IPS DF 6.9 (cell line): ENCODE measurements at places on chromosomes 1 and 21.
A peak's percentile ranks its signal among the peaks of the same experiment; 100 is the strongest.

DNA sequence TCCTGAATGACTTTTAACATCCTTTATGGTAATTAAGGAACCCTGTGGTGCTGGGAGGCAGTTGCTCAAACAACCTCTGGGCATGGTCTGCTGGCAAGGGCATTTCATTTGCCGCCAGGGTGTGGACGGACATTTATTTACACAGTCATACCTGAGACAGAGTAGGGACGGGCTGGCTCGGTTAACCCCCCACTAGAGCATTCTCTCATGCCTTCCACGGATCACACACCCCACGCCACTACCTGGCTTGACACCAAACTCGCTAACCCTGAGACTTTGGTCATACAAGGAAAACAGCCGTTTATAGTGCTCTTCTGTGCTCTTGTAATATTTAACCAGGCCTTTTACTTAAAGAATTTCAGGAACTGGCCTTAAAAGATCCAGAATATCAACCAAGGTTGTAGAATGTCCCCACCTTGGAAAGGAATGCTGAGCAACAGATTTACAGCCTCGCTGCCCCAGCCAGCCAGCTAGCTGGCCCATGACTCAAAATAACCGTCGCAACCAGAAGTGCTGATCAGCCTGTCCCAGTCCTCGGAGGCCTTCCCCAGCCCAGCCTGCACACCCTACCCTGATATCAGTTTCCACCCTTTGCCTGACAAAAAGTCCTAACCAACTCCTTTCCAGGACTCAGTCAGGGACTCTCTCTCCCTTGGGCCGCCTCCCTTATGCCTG lies 6.5 kb upstream of the PDXK start:
- no peak for DNase-seq

GRCh38 chr1:148161053-148161901 lies 9.2 kb upstream of the NBPF11 start:
- DNase-seq: no peak

- DNase-seq: no peak
These were observed 445.7 kb downstream of the AMY1C start for GRCh38 chr1:104195395-104195794.

GRCh38 chr21:25561668-25562641 lies 45.3 kb downstream of the MRPL39 start:
- DNase-seq: peak; percentile 11

DNA sequence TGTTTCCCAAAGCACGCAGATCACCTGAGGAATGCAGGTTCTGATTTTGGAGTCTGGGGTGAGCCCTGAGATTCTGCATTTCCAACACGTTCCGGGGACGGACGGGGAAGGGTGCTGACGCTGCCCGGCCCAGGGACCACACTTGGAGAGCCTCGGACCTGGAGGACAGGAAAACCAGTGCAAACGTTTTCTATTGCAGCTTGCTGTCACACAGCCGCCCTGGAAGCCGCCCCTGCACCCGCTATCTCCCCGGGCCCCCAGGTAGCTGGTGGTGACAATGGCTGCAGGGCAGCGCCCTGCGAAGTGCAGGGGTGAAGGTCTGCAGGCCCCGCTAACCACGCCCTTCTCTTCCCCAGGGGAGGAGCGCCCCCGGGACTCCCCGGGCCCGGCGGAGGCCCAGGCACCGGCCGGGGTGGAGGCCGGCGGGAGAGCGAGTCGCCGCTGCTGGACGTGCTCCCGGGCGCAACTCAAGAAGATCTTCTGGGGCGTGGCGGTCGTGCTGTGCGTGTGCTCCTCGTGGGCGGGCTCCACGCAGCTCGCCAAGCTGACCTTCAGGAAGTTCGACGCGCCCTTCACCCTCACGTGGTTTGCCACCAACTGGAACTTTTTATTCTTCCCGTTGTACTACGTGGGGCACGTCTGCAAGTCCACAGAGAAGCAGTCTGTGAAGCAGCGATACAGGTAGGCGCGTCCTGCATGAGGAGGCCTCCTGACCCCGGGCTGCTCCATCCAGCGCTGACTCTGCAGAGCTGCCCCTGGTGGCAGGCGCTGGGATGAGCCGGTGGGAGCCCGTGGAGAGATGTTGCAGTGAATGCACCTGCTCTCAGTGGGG lies 142.0 kb upstream of the COA6 start:
- DNase-seq: no peak

- no peak for DNase-seq
These were observed 9.7 kb downstream of the ADARB1 start for GRCh38 chr21:45084121-45084520.

- no peak for DNase-seq
These were observed 37.5 kb downstream of the SPTA1 start for GRCh38 chr1:158649052-158649451.

DNA sequence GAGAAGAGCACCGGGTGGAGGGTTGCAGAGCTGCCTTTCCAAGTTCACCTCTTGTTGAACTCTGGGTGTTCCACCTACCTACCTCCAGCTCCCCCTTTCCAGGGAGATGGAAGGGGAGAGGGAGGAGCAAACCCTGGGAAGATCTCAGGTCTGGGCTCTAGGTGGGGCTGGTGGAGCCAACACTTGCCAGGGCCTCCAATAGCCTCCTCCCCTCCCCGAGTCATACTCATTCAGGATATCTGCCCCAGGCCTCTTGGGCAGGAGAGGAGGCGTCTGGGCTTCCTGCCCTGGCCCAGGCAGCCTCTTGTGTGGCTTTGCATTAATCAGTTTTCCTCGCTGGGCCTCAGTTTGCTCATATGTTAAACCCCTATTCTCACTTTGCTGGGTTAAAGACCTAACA lies 13.4 kb downstream of the RAP1GAP start:
- peak; percentile 64 for DNase-seq

DNA sequence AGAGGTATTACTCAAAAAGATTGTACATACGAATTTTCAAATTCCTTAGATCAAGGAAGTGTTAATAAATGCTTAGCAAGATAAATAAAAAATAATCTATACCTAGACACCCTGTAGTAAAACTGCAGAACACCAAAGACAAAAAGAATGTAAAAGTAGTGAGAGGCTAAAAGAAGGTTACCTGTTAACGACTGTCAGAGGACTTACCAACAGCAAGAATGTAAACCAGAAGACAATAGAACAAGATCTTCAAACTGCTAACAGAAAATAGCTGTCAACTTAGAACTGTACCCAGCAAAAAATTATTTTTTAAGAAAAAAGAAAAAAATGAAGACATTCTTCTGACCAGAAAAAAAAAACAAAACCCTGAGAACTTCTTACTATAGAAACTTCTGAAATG lies 51.2 kb downstream of the CD2 start:
- DNase-seq: no peak

DNA sequence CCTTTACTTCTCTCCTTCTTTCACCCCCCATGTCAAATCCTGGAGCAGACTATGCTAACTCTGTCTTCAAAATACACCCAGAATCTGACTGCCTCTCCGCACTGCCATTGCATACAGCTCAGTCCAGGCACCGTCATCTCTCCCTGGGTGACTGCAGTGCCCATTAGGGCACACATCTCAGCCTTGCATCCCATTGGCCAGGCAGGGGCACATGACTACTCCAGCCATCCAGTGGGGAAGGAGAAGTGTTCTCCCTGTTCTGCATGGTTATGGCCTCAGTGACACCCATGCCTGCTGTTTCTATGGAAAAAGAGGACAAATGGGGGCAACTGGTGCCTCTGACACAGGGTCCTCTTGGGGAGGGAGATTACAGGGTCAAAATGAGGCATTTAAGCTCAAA lies 270.5 kb downstream of the MATN1 start:
- no peak for DNase-seq

GRCh38 chr1:38085666-38086330 lies 39.2 kb upstream of the POU3F1 start:
- DNase-seq: no peak

- DNase-seq: no peak
These were observed 17.8 kb downstream of the VPS26C start for GRCh38 chr21:37249112-37249904.

DNA sequence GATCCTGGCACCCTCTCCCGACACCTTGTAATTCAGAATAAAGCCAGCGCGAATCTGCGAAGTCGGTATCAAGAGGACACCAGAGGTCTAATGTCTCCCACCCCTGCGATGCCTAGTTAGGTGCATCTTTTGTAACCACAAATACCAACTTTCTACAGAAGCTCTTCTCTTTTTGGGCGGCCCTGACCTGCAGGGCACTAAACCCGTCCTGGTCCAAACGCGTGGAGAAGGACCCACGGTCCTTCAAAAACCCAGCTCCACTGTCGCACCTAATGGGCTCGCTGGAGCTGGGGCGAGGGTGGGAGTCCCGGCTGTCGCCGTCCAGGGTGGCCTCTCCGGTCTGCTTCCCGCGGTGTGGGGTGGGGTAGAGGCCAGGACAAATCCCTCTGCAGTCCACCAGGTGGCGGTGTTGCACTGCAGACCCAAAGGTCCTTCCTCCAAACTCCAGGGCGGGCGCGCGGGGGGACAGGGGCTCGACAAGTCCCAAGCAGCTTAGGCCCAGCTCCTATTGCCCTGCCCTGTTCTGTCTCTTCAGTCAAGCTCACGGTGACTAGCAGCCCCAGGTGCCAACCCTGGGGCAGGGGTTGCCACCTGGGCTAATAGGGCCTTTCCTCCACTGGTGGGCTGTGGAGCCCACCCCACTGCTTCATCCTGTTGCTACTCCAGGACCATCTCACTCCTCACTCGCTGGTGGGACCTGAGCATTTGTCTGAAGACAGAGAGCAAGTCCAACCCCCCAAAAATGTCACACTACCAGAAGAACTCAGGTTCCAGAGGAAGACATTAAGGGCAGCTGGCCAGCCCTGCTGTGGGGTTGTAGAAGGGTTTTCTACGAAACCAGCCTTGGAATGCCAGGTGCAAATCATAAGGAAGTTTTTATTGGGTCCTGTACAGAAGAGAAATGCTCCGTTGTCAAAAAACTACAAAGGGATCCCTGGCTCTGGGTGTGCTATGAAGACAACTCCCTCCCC lies 2.8 kb downstream of the HES3 start:
- DNase-seq: no peak

DNA sequence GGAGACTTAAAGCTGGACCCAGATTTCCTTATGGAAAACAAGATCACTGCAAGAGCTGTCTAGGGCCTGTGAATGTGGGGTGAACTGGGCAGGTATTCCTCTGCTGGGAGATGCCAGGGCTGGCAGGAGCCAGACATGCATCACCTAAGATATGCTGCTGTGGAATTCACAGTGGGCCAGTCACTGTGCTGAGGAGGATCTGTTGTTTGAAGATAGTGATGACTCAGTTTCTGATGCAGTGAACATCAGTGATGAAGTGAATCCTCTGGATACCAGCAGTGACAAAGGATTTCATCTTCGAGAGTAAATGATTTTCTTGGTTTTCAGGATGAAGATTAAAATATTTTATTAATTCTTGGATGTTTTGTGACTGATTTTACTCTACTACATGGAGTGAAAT lies 29.9 kb upstream of the CAMSAP2 start:
- DNase-seq: no peak

GRCh38 chr1:88779880-88780279 lies 95.8 kb downstream of the PKN2 start:
- DNase-seq: no peak

- DNase-seq: no peak
These were observed 62.7 kb downstream of the AGPAT3 start for GRCh38 chr21:43927591-43928221.

DNA sequence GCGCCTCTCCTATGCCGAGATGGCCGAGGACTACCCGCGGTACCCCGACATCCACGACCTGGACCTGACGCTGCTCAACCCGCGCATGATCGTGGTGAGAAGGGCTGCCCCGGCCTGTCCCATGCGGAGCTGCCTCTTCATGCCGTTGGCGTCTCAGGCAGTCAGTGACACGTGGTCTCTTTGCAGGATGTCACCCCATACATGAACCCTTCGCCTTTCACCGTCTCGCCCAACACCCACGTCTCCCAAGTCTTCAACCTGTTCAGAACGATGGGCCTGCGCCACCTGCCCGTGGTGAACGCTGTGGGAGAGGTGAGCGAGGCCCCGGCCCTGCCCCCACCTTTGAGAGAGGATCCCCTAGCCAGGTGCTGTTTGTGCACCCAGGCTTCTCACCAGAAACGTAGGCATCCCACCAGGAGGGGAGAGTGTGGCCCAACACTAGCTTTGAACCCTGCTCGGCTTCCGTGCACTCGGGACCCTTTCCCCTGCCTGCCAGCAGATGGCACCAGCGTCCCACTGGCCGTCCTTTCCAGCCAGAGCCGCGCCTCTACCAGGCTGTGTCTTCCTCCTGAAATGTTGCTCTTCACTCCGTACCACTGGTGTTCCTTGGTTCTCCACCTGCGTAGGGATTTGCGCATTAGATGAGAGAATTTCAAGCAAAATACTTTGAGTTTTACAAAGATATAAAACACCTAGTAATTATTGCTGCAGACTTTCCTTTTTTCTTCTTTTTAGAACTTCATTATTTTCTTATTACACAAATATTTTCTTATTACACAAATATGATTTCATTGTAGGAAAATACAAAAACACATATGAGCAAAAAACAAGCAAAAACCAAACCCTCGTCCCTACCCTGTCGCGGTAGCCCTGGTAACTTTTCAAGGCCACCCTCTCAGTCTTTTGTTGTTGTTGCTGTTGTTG lies 9.0 kb downstream of the NPPA start:
- DNase-seq: peak; percentile 52

GRCh38 chr1:208445758-208446203 lies 201.6 kb upstream of the PLXNA2 start:
- DNase-seq: no peak

- no peak for DNase-seq
These were observed 16.1 kb upstream of the TMEM39B start for GRCh38 chr1:32056598-32056997.

- DNase-seq: no peak
These were observed 1.1 kb downstream of the ZSWIM5 start for GRCh38 chr1:45205011-45205909.

DNA sequence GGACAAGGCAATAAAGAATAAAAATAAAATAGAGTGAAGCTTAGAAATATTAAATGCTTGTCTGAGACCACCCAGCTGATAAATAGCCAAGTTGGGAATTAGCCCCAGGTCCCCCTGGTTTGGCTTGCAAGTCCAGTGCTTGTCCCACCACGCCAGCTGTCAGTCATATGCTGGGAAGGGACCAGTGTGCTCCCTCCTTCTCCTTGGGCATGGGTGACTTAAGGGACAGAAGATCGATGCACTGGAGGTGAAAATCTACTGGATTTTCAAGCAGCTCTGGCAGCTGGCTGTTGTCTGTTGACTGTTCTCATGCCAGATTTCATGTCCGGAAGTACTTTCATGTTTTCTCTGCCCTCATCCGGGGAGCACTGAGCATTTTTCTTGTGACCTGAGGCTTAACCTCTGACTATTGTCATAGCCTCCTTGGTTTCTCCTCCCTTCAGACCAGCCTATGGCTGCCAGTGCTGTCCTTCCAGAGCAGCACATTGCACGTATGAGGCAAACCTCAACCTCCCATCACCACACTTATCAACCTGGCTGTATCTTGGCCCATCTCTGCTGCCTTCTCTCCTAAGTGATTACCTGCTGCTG lies 12.4 kb downstream of the LMOD1 start:
- DNase-seq: no peak

GRCh38 chr1:70426154-70427131 lies 15.4 kb downstream of the CTH start:
- DNase-seq: no peak

GRCh38 chr21:43880111-43880985 lies 15.3 kb downstream of the AGPAT3 start:
- DNase-seq: no peak

GRCh38 chr1:2099886-2100779 lies 49.9 kb downstream of the PRKCZ start:
- no peak for DNase-seq
